ENCODE measurements at places on chromosomes 1 and 21.

DNA sequence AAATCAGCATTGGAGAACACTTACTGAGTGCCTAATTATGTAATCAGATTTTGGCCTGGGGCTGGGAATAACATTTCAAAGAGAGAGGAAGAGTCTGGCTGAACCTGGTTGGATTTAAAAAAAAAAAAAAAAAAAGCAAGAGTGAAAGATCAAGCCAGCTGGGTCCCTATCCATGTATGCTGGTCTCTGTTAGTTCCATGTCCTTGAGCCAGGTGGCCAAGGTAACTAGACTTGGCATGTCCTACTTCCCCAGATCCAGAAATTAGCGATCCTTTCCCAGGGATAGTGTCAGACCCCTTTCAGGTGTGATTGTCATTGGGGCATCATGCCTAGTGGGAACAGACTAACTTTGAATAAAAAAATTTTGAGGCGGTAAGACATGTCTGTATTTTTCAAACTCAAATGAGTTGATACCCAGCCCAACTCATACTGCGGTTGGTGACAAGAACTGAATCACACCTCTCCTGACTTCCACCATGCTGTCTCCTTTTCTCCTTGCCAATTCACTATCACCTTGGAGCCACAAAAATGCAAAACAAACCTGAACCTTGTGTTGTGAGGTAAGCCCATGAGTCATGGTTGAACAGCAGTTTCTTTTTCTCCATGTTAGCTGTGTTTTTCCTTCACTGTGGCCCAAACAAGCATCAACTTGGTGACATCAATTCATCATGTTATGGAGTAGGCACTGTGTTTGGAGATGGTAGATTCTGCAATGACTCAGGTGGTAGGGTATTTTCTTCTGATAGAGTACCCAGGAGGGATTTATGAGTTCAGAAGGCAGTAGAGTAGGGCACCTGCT lies 24.5 kb upstream of the PPP2R5A start:
- DNase-seq = no peak

DNA sequence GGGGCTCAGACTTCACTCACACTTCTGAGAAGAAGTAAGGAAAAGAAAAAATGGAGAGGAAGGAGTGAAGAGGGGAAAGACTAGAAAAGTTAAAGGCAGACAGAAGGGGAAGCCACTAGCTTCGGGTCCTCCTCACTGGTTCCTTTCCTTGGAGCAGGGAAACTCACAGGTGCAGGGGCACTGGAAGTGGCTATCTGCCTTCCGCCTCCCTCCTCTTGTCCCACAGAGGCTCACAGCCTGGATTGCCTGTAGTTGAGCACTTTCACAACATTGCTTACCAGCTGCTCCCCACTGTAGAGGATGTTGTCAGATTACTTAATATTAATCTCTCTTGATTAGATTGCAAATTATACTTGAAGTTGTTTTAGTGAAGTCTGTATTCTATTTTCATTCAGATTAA lies 21.6 kb upstream of the ABCA4 start:
- DNase-seq = no peak

- no peak for DNase-seq
Observed at GRCh38 chr1:25427696-25428095, 3.0 kb upstream of the MACO1 start.

GRCh38 chr1:10637834-10638558 lies 158.4 kb downstream of the CASZ1 start:
- DNase-seq = no peak

GRCh38 chr1:63630238-63630637 lies 37.0 kb downstream of the PGM1 start:
- no peak for DNase-seq

GRCh38 chr1:77465922-77466321 lies 184.1 kb downstream of the AK5 start:
- DNase-seq = no peak

- no peak for DNase-seq
Observed at GRCh38 chr1:204192589-204193352, 3.5 kb downstream of the KISS1 start.

DNA sequence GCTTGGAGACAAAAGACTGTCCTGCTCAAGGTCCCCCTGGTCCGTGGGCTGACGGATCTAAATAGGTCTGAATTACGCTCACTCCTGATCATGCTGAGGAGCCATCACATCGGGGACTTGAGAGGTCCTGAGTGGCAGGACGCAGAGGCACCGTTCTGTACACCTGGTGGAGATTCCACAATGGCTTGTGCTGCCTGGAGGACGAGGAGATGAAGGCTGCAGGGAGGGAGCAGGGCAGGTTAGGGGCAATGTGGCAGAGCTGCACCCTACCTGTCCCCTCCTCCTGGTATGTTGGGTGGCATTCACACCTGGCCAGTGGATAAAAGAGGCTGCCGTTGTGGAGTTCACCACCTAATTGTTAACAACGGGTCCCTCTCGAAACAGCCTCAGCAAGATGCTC lies 38.7 kb downstream of the RHBG start:
- DNase-seq = no peak

DNA sequence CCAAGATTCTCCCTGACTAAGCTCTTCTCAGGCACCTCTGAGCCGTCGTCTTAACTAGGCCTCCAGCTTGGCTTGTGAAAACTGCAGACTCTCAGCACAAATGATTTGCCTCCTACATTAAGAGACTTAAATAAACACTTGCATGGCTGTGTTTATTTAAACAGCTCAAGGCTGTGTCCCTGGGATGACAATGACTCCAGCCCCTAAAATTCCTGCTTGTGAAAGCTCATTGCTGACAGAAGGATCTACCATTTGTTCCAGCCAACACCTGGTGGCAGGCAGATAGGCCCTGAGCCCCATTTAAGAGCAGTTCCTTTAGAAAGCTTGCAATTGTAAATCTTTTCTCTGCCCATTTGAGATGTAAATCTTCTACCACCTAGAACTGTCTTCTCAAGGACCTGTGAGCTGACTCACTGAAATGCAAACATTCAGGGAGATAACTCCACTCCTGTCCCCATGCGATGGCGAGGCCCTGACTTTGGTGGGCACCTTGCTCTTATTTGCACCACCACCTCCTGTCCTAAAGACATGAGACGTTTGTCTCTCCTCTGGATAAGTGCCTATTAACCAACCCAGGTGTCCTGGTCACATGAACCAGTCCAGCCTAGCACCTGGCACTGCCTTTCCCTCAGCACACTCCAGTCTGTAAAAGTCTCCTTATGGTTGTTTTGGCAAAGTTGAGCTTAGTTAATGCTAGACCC lies 15.1 kb upstream of the PCP4 start:
- no peak for DNase-seq

Measured in CD4-positive, alpha-beta T cell treated with Interleukin-10 for 1 hour (primary cell).